ENCODE measurements at places on chromosomes 2 and 18.

GRCh38 chr2:201643216-201643890 lies at the start of gene TMEM237:
TMEM237 (minus strand) TSS chr2:201643503; CDS start chr2:201643400, 103 bp downstream.
- DNase-seq = peak; percentile 46

DNA sequence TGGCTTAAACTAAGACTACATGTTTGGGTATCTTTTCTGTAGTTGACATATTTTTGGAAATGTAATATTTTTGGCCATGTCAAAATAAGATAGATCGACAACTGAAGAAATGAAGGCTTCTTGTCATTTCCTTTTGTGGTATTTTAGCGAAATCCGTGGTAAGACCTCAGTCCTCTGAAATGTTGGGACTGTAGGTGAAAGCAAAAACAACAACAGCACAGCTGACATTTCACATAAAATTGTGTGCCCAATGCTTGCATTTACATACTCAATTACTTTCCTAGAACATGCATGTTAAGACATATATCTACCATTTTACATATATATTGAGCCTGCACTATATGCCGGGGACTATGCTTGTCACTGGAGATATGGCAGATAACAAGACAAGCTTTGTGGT lies 50.2 kb downstream of the SPP2 start:
- no peak for DNase-seq

DNA sequence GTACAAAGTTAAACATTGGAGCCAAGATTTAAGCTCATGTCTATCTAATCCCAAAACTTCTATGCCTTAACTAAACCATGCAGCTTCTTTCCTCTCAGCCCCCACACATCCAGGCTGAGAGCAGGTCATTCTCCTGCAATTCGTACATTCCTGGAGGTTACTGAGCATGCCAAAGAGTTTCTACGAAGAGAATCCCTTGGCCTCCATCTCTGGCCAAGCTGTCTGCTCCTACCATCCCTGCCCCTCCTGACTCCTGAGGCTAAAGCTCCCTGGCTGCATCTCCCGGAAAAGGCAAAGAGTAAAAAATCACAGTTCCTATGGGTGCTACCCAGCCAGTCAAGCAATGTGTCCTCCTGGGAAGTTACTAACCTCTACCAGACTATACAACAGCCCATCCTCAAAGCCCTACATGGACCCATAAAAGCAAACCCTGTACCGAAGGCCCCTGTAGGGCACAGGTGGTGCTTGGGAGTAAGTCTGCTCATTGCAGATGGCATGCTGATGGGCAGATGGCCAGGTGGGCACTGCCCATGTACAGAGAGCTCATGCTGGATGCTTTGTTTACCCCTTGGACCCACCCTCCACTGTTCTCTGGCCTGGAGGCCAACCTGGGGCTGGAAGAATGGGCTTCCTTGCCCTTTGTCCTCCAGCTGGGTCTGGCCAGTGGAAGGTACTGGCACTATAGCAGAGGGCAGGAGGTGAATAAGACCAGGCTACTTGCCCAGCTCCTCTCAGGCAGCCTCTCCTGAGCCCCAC lies 99.5 kb downstream of the TTC32 start:
- no peak for DNase-seq

- DNase-seq = no peak
Measured at GRCh38 chr2:191204433-191204832, 40.8 kb upstream of the MYO1B start.

- peak; percentile 22 for DNase-seq
Measured at GRCh38 chr2:169468841-169469240, 10.5 kb upstream of the BBS5 start.

DNA sequence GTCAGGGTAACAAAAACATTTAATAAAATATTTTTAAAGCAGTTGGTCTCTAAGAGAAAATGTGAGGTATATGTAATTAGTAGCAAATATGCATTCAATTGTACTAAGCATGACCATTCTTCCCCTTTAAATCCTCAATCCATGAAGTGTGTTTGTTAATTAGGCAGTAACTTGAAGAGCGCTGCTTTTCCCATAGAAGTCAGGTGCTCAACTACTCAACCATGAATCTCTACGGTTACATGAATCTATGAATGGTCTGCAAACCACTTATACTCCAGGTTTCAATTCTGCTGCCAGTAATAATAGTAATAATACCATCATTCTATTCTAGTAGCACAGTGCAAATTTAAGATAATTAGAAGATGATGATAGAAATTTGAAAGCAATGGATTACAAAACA lies 55.8 kb downstream of the SLC8A1 start:
- DNase-seq = no peak

GRCh38 chr2:229268626-229269025 lies 2.5 kb downstream of the PID1 start:
- DNase-seq = no peak

DNA sequence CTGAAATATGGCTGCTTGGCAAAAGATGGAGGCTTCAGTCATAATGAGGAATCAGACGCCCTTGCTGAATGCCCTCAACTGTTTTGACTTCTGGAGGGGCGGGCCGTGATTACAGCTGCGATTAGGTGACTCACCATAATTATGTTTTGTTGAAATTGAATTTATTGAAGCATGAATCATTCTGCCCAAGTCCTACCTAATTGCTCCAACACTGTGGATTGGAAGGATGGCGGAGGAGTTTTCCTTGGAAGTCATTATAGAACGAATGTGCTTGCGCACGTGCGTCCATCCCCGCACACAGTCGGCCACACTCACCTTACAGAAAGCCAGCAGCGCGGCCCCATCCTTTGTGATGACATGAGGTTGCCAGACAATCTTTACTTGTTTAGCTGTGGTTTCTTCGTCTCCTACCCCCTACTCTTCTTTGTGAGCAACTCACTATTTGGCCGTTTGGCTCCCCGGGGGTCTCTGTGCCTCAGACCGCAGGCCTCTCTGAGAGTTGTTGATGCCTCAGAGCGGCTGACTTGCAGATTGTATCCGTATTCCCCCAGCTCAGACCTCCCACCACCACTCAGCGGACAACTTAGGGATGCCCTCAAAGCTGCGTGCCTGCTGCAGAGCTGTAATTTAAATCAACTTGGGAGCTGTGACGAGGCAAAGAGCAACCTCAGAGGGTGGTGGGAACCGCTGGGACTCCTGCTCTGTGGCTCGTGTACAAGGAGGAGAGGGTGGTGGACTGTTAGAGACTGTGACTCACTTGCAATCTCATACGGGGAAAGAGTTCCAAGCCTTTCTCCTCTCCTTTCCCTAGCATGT lies 513.4 kb downstream of the TNS1 start:
- DNase-seq = no peak

- DNase-seq = no peak
Measured at GRCh38 chr2:41735476-41735875, 312.3 kb upstream of the PKDCC start.

GRCh38 chr2:68487773-68488355 lies 20.5 kb downstream of the APLF start:
- DNase-seq = no peak

DNA sequence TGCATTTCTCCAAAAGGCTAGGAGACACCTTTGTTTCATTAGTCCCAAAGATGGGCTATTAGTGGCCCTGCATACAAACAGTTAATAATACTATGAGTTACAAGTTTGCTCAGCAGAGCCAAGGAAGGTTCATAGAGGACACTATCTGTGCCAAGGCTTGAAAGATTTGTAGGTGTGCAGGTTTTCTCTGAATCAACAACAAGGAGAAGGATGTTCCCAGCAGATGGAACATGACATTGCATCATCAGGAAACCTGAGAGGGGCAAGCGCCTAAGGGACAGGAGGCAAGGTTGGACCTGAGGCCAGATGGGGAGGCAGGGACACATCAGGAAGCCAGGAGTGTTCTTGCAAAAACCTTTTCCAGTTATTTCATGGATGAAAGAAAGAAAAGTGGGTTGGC lies 35.4 kb upstream of the STK17B start:
- DNase-seq = no peak

DNA sequence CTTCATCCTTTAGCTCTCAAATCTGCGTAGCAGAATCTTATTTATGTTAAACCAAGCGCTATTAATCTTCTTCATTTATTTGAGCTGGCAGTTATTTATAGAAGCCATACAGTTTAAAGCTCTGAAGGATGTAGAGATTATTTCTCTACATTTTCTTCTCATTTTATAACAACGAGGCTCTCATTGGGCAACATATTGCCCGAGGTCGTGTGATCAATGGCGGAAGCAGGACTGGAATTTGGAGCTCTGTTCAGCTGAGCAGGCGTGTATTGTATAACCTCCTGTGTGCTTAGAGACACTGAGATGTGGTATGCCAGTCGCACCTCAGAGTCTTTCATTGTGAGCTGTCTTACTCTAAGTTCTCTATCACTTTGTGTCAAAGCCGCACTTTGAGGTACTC lies 17.5 kb upstream of the DRC1 start:
- DNase-seq = no peak

DNA sequence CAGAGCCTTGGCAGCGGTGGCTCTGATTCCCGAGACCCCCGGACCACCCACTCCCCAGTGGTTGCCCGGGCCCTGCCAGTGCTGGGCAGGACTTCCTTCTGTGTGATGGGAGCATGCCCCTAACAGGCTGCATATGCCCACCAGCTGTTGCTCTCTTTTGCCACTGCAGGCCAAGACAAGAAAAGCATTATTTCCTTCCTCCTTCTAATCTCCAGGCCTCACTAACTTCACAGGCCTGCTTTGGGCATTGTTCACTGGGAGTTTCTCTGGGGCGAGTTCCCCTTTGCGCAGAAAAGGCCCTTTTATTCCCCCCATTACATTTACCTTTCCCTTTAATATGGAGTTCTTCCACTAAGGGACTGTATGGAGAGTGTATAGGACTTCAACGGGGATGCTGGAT lies 249.1 kb upstream of the SIX2 start:
- DNase-seq = no peak

- no peak for DNase-seq
Measured at GRCh38 chr2:172038121-172038520, 38.4 kb downstream of the METAP1D start.

- DNase-seq = no peak
Measured at GRCh38 chr2:54597153-54597848, 126.2 kb upstream of the EML6 start.

DNA sequence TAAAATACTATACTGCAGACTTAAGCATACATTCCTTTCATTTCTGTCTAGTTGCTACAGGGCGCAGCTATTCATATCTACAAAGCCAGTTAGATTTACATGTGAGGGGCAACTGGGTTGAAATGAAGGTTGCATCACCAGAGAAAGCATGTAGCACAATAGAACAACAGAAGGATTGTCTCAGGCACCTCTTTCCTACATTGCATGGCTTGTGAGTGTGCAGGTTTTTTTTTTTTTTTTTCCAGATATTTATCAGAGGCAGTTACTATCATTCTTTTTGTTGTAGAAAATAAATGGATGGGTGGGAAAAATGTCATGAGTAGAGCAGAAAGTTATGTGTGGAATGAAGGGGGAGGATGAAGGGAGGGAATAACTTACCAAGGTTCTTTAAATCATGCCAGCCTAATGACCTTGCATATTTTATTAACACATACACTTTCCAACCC lies 86.8 kb downstream of the ERBB4 start:
- no peak for DNase-seq

GRCh38 chr2:120735746-120736170 lies at the start of gene GLI2:
GLI2 (plus strand) TSS chr2:120735868; CDS start chr2:120797321, 61,453 bp downstream.
- DNase-seq = no peak

- no peak for DNase-seq
Measured at GRCh38 chr2:8796315-8796848, 41.0 kb downstream of the KIDINS220 start.

- DNase-seq = no peak
Measured at GRCh38 chr2:118502106-118502505, 345.3 kb downstream of the EN1 start.

GRCh38 chr2:202786842-202787241 lies 84.7 kb downstream of the ICA1L start:
- DNase-seq = no peak

Measured in naive thymus-derived CD8-positive, alpha-beta T cell (primary cell).